Neuronal stem cell (in vitro differentiated cells): ENCODE measurements at places on chromosomes 11 and 22.

DNA sequence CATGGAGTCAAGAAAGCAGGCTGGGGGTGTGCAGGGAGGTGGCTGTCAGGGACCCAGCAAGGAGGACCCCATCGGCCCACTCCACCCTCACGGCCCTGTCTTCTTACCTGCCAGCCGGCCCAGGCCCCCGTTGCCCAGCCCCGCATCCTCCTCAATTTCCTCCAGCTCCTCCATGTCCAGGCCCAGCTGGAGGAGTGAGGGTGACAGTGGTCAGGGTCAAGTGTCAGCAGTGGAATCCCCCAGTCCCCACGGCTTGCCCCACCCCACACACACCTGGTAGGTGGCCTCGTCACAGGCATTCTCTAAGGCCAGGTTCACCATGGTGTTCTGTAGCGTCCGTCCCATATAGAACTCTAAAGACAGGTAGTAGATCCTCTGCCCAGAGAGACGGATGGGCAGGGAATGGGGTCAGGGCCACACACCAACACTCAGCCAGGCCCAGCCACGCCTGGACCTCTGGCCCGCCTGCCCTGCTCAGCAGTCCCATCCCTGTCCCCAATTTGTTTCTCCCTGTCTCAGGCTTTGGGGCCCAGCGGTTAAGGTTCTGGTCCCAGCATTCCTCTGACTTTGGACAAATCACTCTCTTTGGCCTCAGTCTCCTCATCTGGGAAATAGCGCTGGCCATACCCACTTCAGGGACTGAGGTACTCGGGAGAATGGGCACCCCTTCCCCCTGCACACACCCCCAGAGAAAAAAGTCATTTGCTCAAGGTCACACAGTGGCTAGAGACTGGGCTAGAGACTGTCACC, 1.3 kb downstream of the PYGM start:
- DNase-seq: no peak

DNA sequence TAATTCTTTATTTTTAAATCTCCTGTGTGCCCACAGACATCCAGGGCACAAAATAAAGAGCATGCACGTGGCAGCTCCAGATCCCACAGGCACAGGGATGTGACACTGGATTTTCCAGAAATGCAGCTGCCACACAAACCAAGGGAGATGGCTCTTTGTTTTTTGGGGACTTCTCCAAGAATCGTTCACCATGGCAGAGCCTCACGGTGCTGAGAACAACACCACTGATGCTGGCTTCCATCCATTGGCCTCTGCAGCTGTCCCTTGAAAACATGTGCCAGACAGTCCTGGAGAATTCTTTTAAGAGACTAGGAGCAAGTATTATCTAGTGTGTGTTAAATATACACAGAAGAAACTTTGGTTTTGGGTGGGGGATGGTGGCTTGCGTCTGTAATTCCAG, 108.4 kb upstream of the SLC22A12 start:
- no peak for DNase-seq

GRCh38 chr11:3942956-3943497, 87.6 kb downstream of the STIM1 start:
- no peak for DNase-seq

DNA sequence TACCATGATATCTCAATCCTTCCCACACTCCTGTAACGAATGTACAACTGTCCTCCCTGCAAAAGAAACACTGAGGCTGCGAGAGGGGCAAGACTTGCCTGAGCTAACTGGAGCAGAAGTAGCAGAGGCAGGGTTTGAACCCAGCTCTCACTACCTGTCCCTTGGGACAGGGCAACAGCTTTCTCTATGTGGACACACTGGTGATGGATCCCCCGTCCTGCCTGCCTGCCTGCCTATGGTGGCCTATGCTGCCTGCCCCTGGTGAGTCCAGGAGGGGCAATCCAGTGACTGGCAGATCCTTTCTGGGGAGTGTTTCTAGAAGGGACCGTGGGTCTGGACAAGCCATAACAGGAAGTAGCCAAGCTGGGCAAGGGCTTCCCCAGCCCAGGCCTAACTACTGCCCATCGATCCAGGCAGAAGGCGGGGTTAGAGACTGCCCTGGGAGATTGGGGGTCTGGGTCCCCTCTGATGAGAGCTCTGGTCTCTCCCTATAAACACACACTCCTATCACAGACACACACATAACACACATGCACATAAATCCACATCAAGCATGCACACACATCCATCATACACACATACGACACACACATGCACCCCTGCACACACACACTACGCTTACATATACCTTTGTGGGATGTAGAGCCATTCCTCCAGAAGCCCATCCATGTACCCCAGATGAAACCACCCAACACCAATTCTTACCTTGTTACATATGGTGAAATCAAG, 1.1 kb upstream of the EMID1 start:
- no peak for DNase-seq

DNA sequence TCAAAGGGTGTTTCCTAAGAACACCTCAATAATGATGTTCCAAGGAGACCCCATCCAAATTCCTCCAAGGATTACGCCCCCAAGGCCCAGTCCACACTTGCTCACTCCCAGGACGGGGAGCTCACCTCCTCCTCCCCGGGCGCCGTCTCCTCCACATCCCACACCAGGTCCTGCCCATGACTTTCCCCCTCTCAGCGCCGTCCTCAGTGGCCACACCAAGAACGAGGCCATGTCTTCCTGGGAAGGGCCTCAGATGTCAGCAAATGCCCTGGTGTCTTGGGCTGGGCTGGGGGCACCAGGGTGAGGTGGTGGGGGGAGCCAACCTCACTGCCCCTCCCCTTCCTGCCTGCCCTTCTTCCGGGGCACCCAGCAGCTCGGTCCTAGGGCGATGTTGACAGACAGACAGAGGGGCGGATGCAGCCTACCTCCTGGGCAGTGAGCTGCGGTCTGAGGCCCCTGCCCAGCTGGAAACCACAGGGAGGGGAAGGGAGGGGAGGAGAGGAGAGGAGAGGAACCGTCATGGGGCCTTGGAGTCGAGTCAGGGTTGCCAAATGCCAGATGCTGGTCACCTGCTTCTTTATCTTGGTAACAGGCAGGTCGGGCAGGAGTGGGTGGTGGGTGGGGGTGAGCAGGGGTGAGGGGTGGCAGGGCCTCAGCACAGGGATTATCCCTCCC, at the start of the genes C11orf21 and TSPAN32:
TSS of gene C11orf21 (minus strand) at position 288 of the 675 bp plus-strand sequence. CDS start at position 178, 110 bp downstream.
TSS of gene TSPAN32 (plus strand) at position 383 of the 675 bp plus-strand sequence. CDS start at position 520, 137 bp downstream.
- DNase-seq: no peak

- DNase-seq: no peak
These were observed 9.1 kb downstream of the FLRT1 start for GRCh38 chr11:64044730-64045393.

- DNase-seq: peak; percentile 37
These were observed 76.0 kb downstream of the CWC15 start for GRCh38 chr11:94897330-94897768.

DNA sequence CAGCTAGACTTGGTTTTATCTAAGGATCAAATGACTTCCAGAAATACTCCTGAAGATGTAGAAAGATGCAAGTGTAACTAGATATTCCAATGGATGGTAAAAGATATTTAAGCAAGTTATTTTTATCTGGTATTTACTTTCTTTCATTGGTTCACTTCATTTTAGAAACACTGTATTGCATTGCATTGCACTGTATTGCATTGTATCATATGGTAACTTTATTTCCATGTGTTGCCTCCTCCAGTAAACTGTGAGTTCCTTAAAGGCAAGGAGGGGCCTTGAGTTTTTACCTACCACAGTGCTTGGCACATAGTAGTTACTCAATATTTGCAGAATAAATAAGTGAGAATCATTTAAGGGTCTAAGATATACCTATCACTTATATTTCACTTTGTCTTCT, 31.8 kb upstream of the FLI1 start:
- no peak for DNase-seq

GRCh38 chr22:49344656-49345055, 483.0 kb downstream of the BRD1 start:
- no peak for DNase-seq

DNA sequence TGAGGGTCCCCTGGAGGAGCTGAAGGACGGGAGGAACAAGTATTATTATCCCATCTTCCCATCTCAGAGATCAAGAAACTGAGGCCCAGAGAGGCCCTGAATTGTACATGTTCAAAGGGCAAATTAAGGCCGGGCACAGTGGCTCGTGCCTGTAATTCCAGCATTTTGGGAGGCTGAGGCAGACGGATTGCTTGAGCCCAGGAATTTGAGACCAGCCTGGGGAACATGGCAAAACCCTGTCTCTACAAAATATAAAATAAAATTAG, 8.1 kb downstream of the PLA2G6 start:
- no peak for DNase-seq
